Stimulated activated naive B cell treated with anti-CD40 and anti-IgM and Interleukin-4, amounts not matched to agents 10 μg/mL and 1 μg/mL and 100 μg/mL, for 72 hours (primary cell): ENCODE measurements at places on chromosomes 11 and 22.
A peak's percentile ranks its signal among the peaks of the same experiment; 100 is the strongest.

GRCh38 chr11:111814557-111815320, 48.5 kb upstream of the PPP2R1B start:
- DNase-seq: no peak

GRCh38 chr22:25334162-25334490, 114.7 kb downstream of the CRYBB2 start:
- peak; percentile 3 for DNase-seq

- no peak for DNase-seq
Observed at GRCh38 chr11:57274904-57275498, 38.0 kb upstream of the APLNR start.

- no peak for DNase-seq
Observed at GRCh38 chr22:40001800-40002577, 7.2 kb downstream of the FAM83F start.

GRCh38 chr11:60947700-60948099, 4.3 kb downstream of the SLC15A3 start:
- DNase-seq: no peak

DNA sequence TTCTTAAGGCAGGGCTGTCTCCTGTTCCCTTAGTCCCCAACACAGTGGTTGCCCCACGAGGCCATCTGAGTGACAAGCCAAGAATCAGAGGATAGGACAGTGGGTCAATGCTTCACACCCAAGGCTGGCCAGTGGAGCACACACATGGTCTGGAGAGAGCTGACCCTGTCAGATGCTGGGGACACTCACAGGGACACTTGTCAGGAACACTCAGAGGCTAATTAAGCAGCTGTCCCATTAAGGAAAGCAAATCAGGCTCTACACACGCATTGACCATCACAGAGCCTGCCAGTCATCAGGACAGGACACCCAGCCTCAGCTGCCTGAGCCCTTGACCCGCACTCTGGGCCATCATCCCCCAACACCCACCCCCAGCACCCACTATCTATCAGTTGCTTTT, 18.2 kb downstream of the GDPD5 start:
- DNase-seq: no peak

DNA sequence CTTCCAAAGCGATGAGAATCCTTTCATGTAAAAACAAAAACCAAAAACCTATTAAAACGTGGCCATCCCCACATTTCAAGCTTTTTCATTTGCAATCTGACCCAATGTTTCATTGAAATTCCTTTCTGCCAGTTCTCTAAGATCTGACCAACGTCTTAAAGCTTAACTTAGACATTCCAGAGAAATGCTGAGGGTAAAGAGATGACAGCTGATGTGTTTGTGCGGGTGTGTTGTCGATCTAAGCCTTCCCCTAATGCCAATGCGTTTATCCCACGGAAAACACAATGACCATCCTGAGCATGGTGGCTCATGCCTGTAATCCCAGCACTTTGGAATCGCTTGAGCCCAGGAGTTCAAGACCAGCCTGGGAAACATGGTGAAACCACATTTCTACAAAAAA, 6.4 kb upstream of the TESMIN start:
- DNase-seq: no peak

- no peak for DNase-seq
Observed at GRCh38 chr11:35717043-35717442, 54.5 kb downstream of the TRIM44 start.

DNA sequence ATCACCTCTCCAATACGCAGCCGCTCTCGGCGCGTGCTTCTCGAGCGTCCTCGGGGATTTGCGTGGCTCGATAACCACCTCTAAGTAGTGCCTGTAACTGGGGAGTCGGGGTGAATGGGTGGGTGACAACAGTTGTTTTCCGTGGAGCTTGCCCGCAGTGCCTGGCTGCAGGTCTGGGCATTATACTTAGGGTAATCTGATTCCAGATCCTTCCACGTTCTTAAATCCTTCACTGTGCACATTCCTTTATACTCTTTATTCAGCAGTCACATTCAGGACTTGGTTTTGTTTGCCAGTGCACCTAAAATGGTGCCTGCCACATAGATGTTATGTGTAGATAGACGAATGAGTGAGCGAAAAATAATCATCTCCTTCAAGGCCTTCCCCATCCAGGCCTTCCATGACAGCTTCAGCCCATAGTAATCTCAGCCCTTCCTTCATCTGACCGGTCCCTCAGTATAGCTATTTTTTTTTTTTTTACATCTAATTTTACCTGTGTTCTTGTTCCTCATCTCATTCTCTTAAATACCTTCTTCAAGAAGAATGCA, 602 bp downstream of the NAT10 start:
- DNase-seq: no peak

DNA sequence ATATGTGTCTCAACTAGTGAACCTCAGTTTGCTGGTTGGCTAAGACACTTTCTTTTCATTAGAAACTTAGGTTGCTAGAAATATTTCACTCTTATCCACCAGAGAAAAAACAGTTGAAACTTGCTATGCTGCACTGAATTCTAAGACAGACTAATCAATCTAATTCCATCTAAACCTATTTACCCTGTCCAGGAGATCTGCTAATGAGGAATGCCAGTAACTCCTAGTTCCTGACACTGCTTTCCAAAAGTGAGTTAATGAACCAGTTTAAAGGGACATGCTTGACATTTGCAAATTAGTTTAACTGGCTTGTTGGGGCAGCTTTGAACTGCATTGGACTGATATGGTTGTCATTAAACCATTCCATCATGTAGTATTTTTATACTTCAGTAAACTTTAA, 258.5 kb downstream of the CNTN5 start:
- no peak for DNase-seq
